ENCODE measurements at places on chromosomes 16 and 17. TPM values are rescaled to one million over a fixed set of nuclear protein-coding genes. Genes with fewer than 3 reads are reported as not detected.

- DNase-seq = no peak
These were observed 56.0 kb downstream of the CEP112 start for GRCh38 chr17:66135896-66136295.

DNA sequence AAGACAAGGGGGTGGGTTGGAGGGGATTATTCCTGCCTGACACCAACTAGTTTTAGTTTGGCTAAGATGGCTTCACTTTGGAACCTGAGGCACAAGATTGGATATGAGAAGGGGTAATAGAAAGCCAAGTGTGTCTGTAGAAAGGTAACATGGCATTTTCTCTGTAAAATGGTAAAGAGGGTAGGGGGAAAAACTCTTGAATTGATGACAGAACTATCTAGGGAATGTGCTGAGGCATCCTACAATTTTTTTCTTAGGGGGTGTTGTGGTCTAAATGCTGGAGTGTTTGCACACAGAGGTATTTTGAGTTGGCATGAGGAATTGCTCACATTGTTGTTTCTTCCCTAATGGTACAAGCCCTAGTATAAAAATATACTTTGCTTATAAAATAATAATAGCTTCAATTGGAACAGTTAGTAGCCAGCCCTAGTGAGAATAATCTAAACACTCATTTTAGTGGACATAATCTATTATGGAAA, 25.8 kb downstream of the YPEL2 start:
- DNase-seq = no peak

GRCh38 chr16:48382131-48382530, 3.1 kb downstream of the SIAH1 start:
- no peak for DNase-seq

DNA sequence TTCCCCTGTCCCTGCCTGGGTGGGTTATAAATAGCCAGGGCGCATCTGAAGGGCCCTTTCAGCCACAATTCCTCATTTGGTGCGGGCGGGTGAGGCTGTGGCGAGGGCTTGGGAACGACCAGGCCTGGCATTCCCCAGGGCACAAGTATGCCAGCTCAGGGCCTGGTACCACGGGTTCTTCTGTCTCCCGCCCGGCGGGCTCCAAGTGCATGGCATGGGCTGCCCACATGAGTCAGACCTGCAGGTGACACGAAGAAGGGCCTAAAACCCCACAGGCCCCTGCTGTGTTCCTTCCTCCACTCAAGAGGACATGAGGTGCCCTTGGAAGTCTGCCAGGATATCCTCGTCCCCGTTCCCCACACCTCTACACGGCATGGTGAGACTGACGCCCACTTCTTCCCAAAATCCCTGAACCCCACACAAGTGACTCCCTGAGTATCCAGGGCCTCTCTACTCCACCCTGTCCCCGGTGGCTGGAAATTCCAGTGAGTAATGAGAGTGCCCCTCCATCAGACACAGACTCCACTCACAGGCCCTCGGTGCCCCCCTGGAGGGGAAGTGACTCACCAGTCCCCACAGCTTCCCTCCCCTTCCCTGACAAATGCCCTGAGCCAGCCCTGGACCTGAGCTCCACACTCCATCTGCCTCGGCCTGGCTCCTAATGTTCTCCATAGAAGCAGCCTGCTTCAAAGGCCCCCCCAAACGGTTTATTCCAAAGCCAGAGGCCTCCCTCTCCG, 68.8 kb downstream of the ABR start:
- no peak for DNase-seq

DNA sequence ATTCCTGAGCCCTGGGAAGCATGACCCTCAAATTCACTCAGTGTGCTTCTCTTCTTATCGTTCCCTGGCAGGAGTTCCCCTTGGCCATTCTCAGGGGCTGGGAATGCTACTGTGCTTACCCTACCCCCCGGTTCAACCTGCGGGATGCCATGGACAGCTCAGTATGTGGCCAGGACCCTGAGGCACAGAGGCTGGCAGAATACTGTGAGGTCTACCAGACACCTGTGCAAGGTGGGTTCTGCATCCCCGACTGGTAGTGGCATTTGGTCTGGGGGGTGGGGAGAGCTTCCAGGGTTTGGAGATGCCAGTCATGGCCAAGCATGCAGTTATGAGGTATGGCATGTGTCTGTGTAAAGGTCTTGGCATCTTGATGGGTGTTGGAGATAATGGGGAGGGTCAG, 39.4 kb downstream of the WSCD1 start:
- DNase-seq = no peak

- DNase-seq = no peak
These were observed 842 bp upstream of the LDAF1 start for GRCh38 chr16:21157632-21158031.

DNA sequence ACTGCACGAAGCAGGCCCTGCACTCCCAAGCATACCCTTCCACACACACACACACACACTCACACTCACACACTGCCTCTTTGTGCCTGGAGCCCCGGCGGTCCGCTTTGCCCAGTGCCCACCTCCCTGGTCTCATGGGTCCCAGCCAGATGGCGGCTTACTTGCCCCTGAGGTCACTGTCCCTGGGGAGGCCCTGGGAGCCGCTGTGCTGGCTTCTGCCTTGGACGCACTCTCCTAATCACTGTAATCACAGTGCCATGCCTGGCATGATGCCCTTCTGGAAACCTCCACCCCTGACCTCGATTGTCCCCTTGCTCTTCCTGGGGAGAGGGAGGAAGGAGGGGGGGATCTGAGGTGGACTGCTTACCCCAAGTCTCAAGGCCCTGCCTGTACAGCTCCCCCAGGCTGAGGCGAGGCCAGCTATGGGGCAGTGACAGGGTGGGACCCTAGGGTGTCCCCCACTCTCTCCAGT, 36.0 kb downstream of the ARHGAP23 start:
- DNase-seq = no peak

DNA sequence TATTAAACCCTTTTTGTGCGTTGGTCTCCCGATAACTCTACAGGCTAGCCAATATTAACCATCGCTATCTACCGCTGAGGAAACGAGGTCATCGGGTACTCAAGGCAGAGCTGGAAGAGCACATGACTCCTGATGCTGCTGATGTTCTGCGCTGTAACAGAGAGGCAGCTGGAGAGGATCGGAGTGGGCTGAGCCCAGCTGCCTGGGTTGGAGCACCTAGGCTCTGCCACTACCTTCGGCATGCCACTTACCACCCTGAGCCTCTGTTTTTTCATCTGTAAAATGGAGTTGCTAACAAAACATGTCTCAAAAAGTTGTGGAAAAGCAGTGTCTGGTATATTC, 432 bp upstream of the SLC46A1 start:
- no peak for DNase-seq

The SMPD3 gene
- 1.3 TPM for total RNA-seq

The C17orf50 gene
- not detected for total RNA-seq

The CARD14 gene
- not detected for total RNA-seq

The JPH3 gene
- not detected for total RNA-seq
